ENCODE measurements at places on chromosomes 3 and 15. TPM values are rescaled to one million over a fixed set of nuclear protein-coding genes. Genes with fewer than 3 reads are reported as not detected.
A peak's percentile ranks its signal among the peaks of the same experiment; 100 is the strongest.

- no peak for DNase-seq
Observed at GRCh38 chr15:51756482-51756881, 5.1 kb downstream of the TMOD2 start.

DNA sequence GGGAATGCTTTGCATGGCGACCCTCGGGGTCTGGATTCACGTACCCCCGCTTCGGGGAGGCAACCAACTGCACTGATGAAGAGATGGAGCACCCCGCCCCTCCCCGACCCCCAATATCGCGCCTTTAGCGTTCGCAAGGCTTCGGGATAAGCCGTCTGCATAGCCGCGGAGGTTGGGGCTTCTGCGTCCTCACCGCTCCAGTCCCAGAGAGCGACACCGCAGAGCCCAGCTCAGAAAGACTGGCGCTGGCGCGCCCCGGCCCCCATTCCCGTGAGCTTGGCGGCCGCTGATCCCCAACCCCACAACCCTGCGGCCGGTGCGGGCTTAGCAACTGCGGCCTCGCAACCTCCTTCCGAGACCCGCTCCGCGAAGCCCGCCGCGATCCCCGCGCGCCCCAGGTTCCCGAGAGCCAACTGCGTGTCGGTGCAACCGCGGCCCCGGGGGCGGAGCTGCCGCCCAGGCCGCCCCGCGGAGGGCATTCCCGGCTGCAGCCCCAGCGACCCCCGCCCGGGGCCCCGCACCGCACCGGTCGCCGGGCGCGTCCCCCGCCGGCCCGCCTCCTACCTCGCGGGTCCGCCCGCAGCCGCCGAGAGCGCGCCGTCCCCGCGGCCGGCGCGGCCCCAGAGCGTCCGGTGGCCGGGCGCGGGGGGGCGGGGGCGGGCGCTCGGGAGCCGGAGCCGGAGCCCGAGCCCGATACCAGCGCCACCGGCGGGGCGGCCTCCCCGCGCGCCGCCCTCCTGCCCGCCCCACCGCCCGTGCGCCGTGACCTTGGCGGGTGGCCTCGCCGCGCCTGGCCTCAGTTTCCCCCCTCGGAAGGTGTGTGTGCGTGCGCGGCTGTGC is 79.5 kb downstream of the IQSEC1 start:
- no peak for DNase-seq

RPUSD3 gene
- 52.8 TPM for total RNA-seq

ISL2 gene
- total RNA-seq = not detected

GRCh38 chr3:170506556-170506955 is 79.3 kb downstream of the SLC7A14 start:
- no peak for DNase-seq

CSTA gene
- not detected for total RNA-seq

DNA sequence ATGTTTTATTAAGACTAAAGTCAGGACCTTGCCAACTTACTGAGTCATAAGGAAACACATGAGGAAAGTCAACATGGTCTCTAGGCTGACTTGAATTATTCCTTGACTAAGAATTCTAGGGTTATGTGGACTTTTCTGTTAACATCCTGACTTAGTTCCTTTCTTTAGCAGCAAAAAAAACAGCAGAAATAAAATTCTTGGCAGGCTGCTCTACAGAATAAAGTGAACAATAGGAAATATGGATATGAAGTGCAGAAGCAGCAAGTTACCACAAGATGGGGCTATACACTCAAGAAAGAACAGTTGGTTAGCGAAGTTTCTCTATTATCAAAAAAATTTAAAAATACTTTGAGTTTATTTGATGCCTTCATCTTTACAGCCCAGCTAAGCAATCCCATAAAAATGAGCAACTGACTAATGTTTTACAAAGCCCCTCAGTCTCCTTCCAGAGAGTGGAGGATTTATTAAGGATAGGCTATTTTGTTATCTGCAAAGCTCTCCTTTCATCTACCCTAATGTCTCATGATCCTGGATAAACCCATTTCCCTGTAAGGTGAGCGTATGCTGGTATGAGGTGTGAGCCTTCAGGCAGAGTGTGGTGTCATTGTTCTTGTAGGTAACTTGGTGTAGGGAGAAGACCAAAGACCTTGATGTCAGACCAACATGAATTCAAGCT is 23.1 kb upstream of the MCCC1 start:
- DNase-seq = peak; percentile 62

DNA sequence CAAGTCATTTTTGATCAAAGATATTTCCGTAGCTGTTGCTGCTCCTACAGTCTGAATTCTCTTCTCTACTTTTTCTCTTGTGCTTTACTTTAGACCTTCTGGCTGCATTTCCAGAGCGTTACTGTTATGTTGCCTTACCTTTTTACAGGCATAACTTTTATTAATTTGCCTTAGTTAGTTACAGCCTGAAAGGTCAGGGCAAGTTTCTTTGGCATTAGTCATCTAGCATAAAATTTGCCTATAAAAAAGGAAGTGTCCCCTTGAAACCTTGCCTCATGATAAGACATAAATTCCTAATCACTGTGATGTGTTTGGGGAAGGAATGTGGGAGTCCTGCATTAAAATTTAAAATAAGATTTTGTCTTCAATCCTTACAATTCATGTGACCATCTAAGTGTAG is 618.5 kb downstream of the NR2F2 start:
- no peak for DNase-seq

SLC22A14 gene
- total RNA-seq = not detected

GRCh38 chr3:79845546-79845945 is 77.7 kb upstream of the ROBO1 start:
- DNase-seq = no peak

GOLGA8Q gene
- 2.6 TPM for total RNA-seq

AVEN gene
- 8.4 TPM for total RNA-seq

DNA sequence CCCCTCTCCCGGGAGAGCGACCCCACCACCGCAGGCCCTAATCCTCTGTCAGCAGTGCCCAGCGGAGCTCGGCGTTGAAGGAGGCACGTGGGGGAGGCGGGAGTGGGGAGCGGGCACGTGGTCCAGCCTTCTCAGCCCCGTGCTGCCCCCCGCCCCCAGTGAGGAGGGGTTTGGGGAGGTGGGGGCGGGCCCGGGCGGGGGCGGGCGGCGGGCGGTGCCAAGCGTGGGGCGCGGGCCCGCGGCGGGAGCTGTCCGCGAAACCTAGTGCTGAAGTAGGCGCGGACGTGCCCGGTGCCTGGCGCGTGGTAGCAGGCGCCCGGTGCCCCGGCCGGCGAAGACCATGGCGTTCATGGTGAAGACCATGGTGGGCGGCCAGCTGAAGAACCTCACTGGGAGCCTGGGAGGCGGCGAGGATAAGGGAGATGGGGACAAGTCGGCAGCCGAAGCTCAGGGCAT is at the start of gene CPLX3:
CPLX3 (plus strand) TSS at position 264 of the 456 bp plus-strand sequence; CDS start at position 341, 77 bp downstream.
- DNase-seq = peak; percentile 54

- DNase-seq = no peak
Observed at GRCh38 chr15:77532846-77533245, 99.9 kb downstream of the LINGO1 start.

DNA sequence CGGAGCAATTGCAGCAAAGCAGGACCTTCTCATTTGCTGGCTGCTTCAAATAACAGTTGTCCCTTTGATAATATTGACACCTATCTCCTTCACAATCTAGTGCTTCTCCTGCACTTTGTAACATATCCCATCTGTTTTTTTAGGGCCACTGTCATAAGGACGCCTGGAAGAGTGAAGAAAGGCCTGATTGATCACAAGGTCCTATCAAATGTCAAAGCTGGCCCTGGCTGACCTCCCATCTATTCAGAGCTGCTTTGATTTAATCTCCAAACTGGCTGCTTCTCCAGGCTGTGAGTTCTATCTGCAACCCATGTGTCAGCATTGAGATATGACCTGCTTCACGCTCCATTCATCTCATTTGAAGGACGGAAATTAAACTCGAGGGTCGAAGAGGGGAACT is 601.2 kb upstream of the KCNMB2 start:
- no peak for DNase-seq

DNA sequence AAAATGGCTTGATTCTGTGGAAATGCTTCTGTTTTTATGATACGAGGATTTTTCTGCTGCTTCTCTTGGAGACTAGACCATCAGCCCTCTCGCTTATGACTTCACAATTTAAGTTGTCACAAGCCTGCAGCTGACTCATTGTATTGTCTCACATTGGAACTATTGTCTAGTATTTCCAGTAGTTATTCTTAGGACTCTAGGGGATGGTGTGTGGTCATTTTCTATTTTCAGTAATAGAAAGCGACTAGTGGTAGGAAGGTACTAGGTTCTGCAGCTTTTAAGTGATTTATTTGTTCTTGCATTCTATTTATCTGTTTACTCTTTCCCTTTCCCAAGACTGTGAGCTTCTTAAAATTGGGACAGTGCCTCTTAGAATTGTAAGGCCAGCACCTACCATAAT is 66.3 kb upstream of the CRTC3 start:
- no peak for DNase-seq

EXD1 gene
- not detected for total RNA-seq

FAM227B gene
- total RNA-seq = 14.5 TPM

CISH gene
- total RNA-seq = 8.8 TPM

TIGIT gene
- total RNA-seq = 5.0 TPM

DNA sequence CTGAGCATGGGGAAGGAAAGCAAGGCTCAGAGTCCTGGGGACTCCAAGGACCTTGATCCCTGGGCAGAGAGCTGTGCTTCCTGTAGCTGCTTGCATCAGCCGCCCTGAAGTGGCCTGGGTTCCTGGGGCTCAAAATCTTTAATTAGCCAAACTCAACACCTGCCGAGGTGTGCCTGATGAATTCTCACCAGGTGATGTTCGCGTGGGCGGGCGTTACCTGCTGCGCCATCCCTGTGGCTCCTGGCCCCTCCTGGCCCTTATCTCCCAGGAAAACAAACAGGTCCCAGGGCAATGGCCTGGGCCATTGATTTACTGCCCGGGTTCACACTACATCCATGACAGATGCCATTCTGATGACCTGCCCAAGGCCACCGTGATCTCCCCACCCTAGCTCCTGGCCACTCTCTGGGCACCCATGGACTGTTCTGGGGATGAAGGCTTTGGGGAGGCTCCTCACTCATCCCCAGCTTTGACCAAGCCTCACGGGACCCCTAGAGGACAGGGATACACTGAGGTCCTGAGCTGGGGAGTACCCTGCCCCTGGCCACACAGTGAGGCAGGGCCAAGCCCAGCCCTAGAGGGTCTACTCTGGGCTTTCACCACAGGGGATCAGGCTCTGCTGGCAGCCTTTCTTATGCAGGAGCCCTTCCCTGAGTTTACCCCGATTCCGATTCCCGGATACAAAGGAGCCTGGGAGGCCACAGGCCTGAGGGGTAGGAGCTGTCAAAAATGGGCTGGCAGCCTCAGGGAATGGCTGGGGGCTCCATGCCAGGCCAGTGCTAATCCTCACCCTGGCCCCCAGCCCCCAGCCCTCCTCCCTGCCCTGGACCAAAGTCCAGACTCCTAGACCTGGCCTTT is 5.7 kb downstream of the SLC38A3 start:
- DNase-seq = no peak

GRCh38 chr3:134216851-134217250 is 33.8 kb downstream of the RYK start:
- no peak for DNase-seq

DNA sequence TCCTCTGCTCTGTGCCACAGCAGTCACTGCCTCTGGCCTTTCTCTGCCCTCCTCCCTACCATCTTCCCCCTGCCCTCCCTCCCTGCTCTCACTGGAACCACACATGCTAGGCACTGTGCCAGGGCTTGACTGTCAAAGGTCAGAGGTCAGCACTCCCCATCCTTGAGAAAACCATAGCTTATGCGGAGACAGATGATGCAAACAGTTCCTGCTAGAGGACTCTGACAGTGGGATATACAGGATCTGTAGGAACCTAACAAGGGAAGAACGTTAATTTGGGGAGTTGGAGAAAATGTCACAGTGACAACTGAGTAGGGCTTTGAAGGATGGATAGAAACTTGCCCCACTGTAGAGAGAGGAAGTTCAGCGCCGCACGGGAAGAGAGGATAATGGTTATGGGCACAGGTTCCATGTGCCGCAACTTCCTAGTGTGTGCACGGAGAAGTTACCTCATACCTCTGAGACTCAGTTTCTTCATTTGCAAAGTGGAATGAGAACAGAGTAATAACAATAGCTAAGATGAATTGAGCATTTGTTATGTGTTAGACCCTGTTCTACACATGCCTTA is 29.3 kb upstream of the XYLB start:
- no peak for DNase-seq

DNA sequence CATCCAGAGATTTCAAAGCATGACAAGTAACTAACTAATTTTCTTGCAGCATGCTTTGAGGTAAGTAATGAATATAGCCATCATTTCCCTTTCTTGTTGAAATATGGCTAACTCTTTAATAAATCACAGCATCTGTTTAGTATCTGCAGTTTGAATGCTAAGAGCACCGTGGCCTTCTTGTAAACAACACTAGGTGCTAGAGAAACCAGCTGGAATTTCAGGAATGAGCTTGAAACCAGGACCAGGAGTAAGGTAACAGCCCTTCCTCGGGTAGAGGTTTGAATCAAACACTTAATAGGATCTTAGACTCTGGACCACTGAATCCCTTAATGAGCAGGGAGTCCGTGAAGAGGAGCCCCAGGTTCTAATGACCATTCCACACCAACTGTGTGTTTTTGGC is 13.6 kb downstream of the CALML4 start:
- DNase-seq = no peak

- no peak for DNase-seq
Observed at GRCh38 chr3:99945328-99945995, 127.8 kb downstream of the CMSS1 start.

IL5RA gene
- total RNA-seq = not detected

B3GALNT1 gene
- 2.3 TPM for total RNA-seq

ACTC1 gene
- total RNA-seq = not detected

GOLGA8S gene
- 0.63 TPM for total RNA-seq

SEMA4B gene
- 25.1 TPM for total RNA-seq

SERPINI2 gene
- not detected for total RNA-seq

- no peak for DNase-seq
Observed at GRCh38 chr15:79204886-79205675, 77.4 kb upstream of the ANKRD34C start.

DNA sequence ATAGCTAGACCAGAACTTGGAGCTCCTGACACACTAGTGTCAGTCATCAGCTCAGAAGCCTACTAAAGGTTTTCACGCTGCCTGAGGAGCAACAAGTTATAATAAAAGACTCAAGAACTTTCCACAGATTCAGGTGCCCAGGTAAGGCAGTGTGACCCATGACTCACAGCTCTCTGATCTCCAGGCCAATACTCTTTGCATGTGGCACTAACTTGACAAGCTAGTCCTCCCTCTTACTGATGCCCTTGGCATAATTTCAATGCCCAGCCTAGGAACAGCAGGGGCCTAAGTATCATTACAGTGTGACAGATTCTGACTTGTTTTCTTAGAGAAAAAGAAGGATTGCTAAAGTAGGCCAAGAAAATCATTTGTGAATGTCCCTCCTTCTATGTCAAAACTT is 38.4 kb downstream of the MEIS2 start:
- DNase-seq = no peak

DNA sequence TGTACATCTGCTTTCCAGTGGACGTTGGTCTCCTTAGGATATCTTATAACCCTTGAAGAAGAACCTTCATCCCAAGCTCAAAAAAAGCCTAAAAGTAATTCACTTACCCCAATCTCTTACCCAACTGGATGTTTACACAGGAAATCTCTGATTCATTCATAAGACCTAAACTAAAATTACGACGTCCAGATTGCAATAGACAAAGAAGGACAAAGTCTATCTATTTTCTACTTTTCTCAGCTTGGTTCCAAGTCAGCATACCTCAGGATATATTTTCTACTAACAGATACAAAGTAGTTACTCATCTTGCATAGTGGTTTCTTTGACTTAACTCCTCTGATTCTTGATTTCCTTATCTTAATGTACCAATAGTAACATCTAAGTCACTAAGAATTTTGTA is 669.9 kb downstream of the OTOL1 start:
- no peak for DNase-seq
